ENCODE measurements at places on chromosomes 11 and 22.

- DNase-seq, result no peak
These were observed 22.1 kb downstream of the GGTLC2 start for GRCh38 chr22:22666307-22667091.

DNA sequence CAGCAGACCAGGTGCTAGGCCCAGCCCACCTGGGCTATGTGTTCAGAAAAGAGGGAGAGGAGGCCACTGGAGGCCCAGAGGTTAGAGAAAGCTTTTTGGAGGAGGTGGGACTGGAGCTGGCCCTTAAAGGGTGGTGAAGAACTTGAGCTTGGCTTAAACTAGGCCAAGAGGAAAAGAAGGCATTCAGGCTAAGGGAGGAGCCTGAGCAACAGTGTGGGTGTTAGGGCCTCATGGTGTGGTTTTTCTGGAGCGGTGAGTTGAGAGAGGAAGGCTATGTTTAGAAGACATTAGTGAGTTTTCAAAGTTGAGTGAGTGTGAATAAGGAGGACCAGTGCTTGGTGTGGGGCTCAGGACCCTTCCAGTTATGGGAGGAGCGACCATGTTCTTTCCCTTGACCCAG, 6.2 kb downstream of the TAF6L start:
- no peak for DNase-seq

GRCh38 chr22:45785458-45785857, 113.8 kb downstream of the ATXN10 start:
- DNase-seq, result no peak

DNA sequence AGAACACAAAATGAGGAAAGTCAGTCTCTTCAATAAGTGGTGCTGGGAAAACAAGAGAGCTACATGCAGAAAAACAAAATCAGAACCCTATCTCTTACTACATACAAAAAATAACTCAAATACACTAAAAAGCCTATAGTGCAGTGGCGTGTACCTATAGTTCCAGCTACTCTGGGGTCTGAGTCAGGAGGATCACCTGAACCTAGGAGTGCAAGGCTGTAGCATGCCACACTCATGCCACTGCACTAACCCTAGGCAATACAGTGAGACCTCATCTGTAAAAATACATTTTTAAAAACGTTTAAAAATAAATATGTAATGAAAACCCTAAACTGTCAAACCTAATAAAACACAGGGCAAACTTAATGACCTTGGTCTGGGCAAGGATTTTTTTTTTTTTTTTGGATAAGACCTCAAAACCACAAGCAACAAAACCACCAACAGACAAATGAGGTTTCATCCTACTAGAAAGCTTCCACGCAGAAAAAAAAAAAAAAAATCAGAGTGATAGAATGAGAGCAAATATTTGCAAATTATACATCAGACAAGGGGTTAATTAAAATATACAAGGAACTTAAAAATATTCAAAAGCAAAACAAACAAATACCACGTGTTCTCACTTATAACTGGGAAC, 35.2 kb downstream of the XKR3 start:
- DNase-seq, result no peak

- no peak for DNase-seq
These were observed 7.0 kb downstream of the MAP3K11 start for GRCh38 chr11:65606876-65607613.

- no peak for DNase-seq
These were observed 26.3 kb upstream of the APLNR start for GRCh38 chr11:57263351-57263750.

GRCh38 chr11:41459465-41460401, at the start of gene LRRC4C:
Gene LRRC4C, minus strand, starts transcription at chr11:41459652.
- DNase-seq, result no peak

DNA sequence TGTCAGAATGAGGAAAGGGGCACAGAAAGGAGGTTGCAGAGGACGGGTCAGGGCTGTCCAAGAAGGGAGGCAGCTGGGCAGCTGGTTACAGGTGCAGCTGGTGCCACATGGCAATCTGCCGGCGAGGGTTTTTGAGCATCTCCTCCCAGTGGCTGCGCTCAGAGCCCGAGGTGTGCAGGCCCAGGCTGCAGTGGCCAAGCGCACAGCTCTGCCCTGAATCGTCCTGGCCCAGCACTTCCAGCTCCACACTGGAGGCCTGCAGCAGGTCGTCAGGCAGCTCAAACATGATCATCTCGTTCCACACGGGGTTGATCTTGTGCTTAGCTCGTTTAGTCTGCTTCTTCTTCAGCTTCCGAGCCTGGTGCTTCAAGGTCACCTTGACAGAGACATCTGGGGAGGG, 42.2 kb downstream of the SYT13 start:
- DNase-seq, result no peak

- no peak for DNase-seq
These were observed 44.6 kb downstream of the MRE11 start for GRCh38 chr11:94449029-94449428.

DNA sequence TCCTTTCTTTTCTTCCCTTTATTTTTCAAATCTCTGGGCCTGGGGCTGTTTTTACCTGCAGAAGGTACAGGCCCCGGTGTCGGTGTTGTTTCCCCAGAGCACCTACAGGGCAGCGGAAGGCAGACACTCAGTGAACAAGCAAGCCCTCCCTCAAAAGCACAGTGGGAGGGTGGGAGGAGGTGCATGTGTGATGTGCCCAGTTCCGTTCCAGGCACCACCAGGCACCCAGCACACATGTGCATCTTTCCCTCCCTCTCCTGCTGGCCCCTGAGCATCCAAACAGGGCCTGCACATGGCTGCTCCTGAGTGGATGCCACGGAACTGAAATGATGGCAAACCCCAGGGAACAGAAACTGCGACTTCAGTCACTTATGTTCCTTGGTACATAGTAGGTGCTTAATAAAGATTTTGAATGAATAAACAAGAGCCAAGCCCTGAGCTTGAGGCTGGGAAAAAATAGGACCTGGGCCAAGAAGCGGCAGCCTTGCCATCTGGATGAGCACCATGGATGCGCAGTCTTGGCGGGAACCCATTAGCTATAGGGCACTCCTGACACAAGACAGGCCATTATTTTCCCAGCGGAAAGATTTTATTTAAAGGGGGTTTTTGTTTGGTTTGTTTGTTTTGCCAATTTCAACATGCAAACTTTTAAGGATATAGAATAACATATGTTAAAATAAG, 47.8 kb downstream of the ARRB1 start:
- no peak for DNase-seq

DNA sequence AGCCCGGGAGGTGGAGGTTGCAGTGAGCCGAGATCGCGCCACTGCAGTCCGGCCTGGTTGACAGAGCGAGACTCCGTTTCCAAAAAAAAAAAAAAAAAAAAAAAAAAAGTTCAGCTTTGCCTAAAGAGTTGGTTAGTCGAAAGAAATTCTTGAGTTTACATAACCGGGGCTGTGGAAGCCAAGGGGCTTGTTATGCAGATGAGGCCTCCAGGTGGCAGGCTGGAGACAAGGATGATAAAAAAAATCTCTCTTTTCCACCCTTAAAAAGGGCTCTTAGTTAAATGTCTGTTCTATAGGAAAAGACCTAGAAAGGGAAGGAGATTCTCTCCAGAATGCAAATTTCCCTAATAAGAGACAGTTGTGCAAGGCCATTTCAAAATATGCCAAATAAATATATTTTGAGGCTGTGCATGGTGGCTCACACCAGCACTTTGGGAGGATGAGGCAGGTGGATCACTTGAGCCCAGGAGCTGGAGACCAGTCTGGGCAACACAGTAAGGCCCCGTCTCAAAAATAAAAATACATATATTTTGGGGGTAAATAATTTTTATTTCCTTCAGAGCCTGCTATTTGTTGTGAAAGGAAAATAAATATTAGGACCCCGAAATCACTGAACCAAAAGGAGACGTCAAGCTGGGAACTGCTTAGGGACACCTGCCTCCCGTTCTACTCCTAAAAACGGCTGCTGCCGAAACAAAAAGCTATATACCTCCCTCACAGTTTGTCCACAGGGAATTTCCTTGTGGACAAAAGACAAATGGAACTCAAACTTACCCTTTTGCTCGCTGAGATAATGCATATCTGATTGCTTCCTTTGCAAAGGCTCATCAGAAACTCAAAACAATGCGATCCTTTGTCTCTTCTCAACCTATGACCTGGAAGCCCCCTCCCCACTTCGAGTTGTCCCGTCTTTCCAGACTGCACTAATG, 2.4 kb upstream of the IFITM2 start:
- no peak for DNase-seq

DNA sequence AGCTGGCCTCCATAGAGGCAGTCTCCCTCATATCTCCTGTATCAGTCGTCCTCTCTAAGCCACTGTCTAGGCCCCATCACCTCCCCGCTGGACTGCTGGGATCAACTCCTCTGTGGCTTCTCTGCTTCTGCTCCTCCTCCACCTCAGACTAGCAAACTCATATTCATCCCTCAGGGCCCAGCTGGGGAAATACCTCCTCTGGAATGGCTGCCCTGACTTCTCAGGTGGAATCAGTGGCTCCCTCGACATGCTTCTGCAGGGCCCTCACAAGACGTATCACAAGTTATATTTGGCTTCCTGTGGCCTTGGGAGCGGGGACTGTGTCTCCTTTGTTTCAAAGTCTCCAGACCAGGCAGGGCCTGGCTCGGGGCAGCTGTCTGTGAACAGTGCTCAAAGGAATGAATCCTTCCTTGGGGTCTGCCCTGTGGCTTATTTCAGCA, 10.0 kb downstream of the SLC29A2 start:
- no peak for DNase-seq
